ENCODE measurements at places on chromosomes 5 and 9. TPM values are rescaled to one million over a fixed set of nuclear protein-coding genes. Genes with fewer than 3 reads are reported as not detected.

DNA sequence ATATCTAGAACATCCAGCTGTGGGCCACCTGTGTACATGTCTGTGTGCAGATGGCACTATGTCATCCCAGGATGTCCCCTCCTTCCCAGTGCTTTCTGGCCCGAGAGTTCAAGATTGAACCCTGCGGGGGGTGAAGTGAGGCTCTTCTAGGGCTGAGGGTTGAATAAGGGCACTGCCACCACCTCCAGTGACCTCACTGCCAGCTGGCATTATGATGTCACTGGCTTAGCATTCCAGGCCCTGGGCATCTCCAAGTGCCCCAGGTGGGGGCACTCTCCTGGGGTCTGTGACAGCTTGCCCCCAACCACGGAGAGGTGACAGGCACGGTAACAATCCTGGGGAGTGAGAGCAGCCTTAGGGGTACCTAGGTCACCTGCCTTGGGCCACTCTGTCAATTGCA, 27.1 kb downstream of the CXXC5 start:
- DNase-seq, result no peak

- no peak for DNase-seq
Measured at GRCh38 chr9:21919377-21920362, 74.5 kb downstream of the CDKN2A start.

DNA sequence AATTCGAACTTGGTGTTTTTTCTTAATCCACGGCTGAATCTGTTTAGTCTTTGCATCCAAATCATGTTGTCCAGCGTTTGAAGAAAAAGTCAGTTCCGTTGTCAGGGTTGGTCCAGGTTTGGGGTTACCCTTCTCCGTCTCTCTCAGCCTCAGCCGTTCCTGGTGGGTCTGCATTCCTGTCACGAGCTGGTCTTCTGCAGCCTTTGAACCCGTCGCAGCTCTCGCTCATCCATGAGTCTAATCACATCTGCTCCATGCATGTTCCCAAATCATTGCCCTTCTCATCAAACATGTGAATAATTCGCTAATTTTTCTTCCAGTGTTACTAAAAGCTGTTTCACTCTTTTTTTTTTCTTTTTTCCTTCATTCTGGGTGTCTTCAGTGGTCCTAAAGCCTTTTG, 39.0 kb upstream of the EXOC3 start:
- peak; percentile 48 for DNase-seq

DNA sequence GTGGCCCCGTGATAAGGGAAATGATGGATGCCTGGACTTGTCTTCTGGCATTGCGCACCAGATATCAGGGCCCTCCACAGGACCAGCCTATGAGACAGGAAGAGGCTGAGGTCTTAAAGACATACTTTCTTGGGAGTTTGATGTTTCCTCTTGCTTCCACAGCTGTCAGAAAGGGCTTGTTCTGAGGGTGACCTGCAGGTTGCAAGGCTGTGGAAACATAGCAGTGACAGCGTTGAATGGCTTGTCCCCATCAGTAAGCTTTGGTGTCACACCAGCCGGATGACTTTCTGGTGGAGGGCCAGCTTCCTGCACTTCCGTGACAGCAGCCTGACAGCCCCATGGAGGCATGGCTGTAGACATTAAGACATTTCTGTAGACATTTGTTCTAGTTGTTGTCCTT, 143.2 kb downstream of the C9orf152 start:
- no peak for DNase-seq

Gene PCDHGA4
- 1.5 TPM for total RNA-seq

All from type B pancreatic cell (in vitro differentiated cells).